ENCODE measurements at places on chromosomes 2 and 18. TPM values are rescaled to one million over a fixed set of nuclear protein-coding genes. Genes with fewer than 3 reads are reported as not detected.

NAT8 gene
- total RNA-seq: not detected

REEP1 gene
- total RNA-seq: 0.63 TPM

TRIM43 gene
- total RNA-seq: not detected

RAD51AP2 gene
- not detected for total RNA-seq

RTKN gene
- 3.1 TPM for total RNA-seq

CUL3 gene
- 61.4 TPM for total RNA-seq

ACADL gene
- total RNA-seq: not detected

FSIP2 gene
- 0.19 TPM for total RNA-seq

PFN4 gene
- 0.29 TPM for total RNA-seq

Data from activated T-cell treated with anti-CD3 and anti-CD28 coated beads, Interleukin-2, amount 50 U/mL, for 72 hours (primary cell).